Stimulated activated CD8-positive, alpha-beta memory T cell treated with anti-CD3 and anti-CD28 coated beads, Interleukin-15, amount 100 ng/mL, for 48 hours (primary cell): ENCODE measurements at places on chromosomes 6 and 20.

DNA sequence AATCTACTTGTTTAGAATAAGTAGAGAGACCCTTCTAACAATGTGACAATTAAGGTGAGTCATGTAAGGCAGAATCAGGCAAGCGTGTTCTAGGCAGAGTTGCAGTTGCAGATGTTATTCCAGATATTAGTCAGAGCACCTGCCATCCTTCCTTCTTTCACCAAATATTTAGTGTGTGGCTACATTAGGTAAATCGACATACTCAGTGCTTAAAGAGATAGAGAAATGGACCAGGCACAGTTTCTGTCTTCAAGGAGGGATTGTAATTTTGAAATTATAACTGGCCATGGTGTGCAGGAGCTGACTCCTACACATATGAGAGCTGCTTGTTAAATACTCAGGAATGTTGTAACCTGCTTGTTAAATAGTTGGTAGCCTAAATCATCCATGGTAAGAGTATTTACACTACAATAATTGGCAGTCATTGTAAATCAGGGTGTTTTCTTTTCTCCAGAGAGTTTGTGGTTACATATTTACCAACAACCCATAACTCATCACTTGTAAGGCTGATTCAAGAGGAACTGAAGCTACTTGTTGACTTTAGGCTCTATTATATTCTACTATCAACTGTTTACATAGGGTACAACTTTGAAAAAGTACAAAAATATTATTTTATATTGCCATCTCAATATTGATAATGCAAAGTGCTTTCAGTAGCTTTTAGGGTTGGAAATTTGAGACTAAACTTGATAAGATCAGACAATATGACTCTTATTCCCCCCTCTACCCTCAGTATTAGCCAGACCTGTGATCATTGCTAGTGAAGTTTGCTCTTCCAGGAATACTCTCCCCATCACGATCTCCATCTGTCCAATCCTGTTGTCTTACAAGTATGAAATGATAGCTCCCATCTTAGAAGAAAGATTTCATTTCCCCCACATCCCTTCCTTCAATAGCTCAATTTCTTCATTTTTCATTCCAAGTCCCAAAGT lies 607.1 kb downstream of the COL12A1 start:
- no peak for DNase-seq

- DNase-seq = no peak
These were observed 81.3 kb downstream of the AFDN start for GRCh38 chr6:167907837-167908681.

GRCh38 chr6:71404145-71404966 lies 115.7 kb downstream of the OGFRL1 start:
- no peak for DNase-seq

DNA sequence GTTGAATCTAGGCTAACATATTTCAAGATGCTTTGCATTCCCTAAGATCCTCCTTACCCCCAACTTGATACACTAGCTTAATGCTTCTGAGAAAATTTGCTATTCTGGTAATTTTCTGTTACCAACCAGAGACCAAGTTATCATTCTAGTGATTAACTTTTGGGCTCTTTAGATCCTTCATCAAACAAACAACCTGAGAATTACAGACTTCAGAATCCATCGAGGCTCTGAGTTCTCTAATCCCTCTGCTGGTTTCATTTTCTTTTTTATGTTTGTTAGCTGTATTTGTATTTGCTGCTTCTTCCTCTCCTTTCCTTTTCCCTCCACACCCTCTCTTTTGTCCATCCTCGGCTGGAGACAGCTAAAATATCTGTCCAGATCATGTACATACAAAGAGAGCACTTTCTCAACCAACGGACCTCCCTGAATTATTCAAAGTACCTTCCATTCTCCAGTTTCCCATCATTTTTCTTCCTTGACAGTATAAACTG lies 98.7 kb upstream of the RIPOR2 start:
- DNase-seq = no peak

- no peak for DNase-seq
These were observed 13.3 kb downstream of the GRM4 start for GRCh38 chr6:34132486-34133185.

DNA sequence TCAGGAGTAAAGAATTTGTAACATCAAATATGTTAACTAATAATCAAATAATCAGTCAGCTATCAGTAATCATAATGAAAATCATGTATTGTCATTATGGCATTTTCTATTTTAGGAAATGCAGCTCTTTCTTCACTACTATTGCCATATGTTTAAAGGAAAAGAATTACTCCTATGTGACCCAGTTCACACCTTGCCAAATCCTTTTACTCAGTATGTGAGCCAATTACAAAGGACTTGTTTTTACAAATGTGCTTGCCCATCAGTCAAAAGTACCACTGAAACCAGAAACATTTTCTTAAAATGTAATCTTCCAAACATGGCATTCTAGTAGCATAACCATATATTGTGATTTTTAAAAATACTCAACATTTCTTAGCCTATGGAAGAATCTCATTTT lies 63.6 kb downstream of the NCOA7 start:
- no peak for DNase-seq

DNA sequence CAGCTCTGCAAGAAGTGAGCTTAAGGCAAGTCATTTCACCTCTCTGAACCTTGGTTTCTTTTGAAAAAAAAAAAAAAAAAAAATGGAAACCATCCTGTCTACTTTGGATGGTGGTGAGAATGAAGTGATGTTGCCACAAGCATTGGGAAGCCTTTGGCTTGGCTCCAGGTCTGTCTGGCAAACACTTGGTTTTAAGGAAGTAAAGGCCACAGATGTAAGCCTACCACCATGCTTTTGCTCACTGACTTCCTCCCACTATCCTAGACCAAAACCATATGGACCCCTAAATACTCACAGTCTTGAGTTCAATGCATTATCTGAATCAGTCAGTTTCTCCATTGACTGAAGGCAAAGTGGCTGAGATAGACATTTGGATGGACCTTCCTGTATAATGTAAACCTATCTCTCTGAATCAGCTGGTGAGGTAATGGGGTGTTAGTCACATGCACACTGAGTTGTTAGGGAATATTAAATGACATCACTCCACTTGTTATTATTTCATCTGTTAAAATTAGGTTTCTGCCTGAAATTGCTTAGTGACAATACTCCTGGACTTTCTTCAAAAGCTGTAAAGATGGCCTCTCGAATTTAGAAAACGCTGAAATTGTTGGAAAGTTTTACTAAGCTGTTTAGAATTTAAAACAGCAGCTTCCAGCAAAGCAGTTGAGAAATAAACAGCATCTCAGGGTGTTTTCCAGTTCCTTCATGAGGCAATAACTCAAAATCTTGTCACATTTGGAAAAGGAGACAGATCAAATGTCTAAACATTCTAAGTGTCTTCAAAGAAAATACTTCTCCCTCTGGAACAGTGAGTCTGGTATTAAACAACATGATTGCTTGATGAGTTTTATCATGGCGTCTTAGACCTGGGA lies 833.5 kb downstream of the DHX35 start:
- DNase-seq = no peak

- DNase-seq = no peak
These were observed 120.8 kb upstream of the RAB32 start for GRCh38 chr6:146422789-146423375.

- DNase-seq = no peak
These were observed 62.2 kb upstream of the DDR1 start for GRCh38 chr6:30821862-30822784.

GRCh38 chr20:34055290-34055689 lies 56.8 kb downstream of the EIF2S2 start:
- no peak for DNase-seq

- DNase-seq = no peak
These were observed 28.4 kb upstream of the OSTM1 start for GRCh38 chr6:108102965-108103364.

DNA sequence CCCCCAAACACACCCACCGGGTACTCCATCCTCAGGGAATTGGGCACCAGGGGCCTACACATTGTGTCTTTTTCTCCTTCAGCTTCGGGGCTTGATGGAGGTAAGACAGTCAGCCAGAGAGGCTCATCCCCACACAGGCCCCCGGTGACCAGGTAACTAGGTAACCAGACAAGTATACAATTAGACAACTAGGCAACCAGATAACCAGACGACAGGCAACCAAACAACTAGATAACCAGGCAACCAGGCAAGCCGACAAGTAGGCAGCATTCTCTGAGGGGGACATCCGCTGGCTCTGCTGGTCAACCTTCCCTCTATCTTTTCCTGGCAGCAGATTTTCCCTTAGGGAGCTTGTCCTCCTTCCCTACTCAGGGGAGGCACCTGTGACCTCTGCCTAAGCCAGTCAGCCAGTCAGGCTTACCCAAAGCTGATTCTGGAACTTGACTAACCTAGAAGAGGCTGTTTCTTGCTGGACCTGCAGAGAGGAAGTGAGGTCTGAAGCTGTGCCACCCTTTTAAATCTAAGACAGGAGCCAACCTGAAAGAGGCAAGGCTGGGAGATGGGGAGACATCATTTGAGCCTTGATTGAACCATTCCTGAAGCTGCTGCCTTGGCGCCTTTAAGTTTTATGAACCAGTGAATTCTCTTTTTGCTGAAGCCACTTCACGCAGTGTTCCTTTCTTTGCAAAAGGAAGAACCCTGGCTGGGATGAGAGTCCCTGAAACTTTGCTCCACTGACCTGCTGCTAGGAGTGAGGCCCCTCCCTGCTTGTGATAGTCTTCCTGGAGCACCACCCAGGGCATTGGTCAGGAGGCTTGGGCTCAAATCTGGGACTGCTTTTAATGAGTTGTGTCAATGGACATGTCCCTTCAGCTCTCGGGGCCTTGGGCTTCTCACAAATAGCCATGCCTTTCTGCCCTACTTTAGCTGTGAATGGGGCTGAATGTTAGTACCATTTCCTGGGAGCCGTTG lies 96.4 kb upstream of the RNF24 start:
- no peak for DNase-seq

GRCh38 chr6:52696418-52696817 lies 25.5 kb downstream of the TMEM14A start:
- DNase-seq = no peak

DNA sequence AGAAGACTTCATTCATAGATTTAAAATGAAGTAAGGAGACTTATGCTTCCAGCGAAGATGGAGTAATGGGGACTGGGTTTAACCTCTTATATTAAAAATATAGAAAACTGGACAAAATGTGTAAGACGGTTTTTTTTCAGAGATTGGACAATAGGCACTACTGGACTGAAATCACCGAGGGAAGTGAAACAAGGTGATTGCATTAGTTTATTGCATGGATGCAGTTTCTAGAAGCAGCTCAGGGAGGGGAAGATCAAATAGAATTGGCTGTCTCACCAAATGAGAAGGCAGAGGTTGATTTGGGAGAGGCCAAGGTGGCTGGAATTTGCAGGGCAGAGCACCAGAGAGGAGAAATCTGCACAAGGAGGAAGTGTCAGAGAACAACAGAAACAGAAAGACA lies 162.6 kb downstream of the DNAH8 start:
- DNase-seq = no peak

- DNase-seq = no peak
These were observed 63.8 kb upstream of the DYNLRB1 start for GRCh38 chr20:34452281-34452982.

- DNase-seq = no peak
These were observed 7.8 kb upstream of the LCA5 start for GRCh38 chr6:79544939-79545450.

DNA sequence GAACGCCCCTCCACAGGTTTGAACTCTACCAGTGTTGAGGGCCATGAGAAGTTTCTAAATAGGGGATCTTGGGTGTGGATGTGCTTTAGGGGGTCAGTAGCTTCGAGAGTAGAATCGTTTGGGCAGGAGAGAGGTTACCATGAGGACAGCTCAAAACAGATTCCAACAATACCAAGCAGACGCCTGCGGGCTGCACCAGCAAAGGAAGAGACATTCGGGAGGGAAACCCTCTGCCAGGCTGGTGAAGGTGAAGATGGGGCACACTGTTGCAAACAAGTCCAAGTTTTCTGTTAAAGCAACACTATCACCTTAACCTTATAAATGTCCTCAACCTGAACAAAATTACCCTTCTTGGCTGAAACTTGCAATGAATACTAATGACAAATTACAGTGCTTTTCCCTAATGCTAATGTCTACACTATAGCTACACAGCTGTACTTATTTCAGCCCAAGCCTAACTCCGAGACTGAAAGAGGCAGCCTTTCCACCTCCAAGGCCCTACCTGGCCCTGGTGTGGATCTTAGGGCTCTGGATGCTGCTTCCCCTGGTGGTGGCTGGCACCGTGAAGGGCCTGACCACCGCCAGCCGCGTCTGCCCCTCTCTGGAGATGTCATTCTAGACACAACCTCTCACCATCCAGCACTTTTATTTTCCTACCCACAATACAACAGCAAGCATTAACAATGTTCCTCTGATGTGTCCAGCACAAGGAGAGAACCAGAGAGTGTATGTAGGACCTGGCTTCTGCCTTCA lies 80.1 kb downstream of the DLL1 start:
- no peak for DNase-seq

GRCh38 chr6:129849456-129849855 lies 11.7 kb downstream of the TMEM244 start:
- DNase-seq = no peak

- DNase-seq = no peak
These were observed 6.7 kb upstream of the TMEM30A start for GRCh38 chr6:75291331-75291730.

- no peak for DNase-seq
These were observed 72.6 kb upstream of the PAK5 start for GRCh38 chr20:9911519-9911918.

- DNase-seq = no peak
These were observed 47.2 kb downstream of the RRBP1 start for GRCh38 chr20:17634661-17635331.

DNA sequence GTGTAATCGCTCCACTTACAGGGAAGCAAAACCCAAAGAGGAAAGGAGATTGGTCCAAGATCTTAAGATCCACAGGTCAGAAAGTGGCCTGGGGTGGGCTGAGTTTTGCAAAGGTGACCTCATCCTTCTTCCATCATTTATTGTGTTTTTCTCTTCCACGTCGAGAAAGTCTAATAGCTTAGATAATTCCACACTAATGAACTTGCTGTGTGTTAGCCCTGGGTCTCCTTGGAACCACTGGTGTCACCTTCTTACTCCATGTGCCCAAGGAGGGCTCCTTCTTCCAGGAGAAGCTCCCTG lies 1.7 kb downstream of the SLC13A3 start:
- DNase-seq = no peak

GRCh38 chr6:16129623-16130401 lies 926 bp downstream of the MYLIP start:
- no peak for DNase-seq

DNA sequence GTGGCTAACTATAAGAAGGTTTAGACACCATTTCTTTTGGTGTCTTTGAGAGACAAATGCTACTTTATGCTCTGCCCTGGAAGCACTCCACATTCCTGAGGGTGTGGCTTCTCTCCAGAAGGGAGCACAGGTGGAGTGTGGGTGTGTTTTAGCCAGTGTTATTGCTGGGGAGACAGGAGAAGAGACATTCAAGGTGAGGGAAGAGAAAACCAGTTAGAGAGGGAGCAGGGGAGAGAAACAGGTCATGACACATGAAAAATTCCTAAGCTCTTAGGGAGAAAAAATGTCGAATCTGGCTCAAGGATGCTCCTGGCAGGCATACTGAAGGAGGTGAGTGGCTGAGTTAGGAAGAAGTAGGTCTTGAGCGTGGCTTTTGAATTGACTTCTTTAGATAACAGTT lies 292.8 kb downstream of the CLIC5 start:
- DNase-seq = no peak

GRCh38 chr6:41584668-41585205 lies 38.6 kb downstream of the FOXP4 start:
- DNase-seq = no peak

- peak; percentile 40 for DNase-seq
These were observed 55.4 kb downstream of the GFOD1 start for GRCh38 chr6:13431861-13432465.

- DNase-seq = no peak
These were observed 103.9 kb upstream of the FOXP4 start for GRCh38 chr6:41442352-41442672.

- DNase-seq = no peak
These were observed 10.5 kb downstream of the GNAS-AS1 start for GRCh38 chr20:58839991-58840747.

- no peak for DNase-seq
These were observed 35.7 kb downstream of the MGME1 start for GRCh38 chr20:18004384-18005031.
